Left ventricle myocardium superior (tissue), 1 donor: ENCODE measurements at places on chromosomes 7 and 10. TPM values are rescaled to one million over a fixed set of nuclear protein-coding genes. Genes with fewer than 3 reads are reported as not detected.

COL1A2 gene
- 78.1 TPM for total RNA-seq

- no peak for DNase-seq
These were observed 200.5 kb downstream of the TCERG1L start for GRCh38 chr10:131111007-131111406.

VDAC2 gene
- total RNA-seq, result 493 TPM

GHRHR gene
- total RNA-seq, result not detected

GRCh38 chr10:17344206-17344605, 110.2 kb downstream of the ST8SIA6 start:
- no peak for DNase-seq

GRCh38 chr10:72337039-72337629, 17.6 kb downstream of the DNAJB12 start:
- DNase-seq, result peak; percentile 93

- no peak for DNase-seq
These were observed 92.7 kb upstream of the GPR141 start for GRCh38 chr7:37590824-37591223.

MTERF1 gene
- total RNA-seq, result 10.1 TPM

DNA sequence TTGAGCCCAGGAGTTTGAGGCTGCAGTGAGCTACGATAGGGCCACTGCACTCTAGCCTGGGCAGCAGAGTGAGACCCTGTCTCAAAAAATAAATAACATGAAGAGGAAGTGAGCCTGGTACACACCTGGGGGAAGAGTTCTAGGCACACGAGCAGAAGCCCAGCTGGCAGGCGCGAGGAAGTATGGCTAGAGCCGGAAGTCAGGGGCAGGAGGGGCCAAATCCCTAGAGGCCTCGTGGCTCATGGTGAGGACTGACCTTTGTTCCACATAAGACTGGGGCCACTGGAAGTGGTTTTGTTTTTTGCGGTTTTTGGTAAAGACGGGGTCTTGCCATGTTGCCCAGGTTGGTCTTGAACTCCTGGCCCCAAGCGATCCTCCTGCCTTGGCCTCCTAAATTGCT, 117.6 kb downstream of the HIP1 start:
- peak; percentile 36 for DNase-seq

- DNase-seq, result no peak
These were observed 308.5 kb downstream of the REEP3 start for GRCh38 chr10:63829573-63830149.

DNA sequence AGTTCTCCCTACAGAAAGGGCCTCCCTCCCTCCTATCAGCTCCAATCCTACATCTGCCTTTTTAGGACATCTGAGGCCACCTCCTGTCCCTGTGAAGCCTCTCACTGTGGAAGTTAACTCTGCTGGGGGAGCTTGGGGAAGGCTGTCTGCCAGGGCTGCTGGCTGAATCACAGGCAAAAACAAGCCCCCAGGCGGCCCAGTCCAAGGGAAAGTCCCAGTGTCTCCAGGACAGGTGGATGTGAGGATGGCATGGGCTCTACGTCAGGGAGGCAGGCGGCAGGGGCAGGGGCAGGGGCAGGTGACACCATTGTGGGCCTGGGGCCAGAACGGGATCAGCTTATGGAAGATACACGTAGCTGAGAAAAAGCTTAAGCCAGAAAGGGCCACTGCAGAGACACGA, 240.2 kb downstream of the MAD1L1 start:
- no peak for DNase-seq

DNA sequence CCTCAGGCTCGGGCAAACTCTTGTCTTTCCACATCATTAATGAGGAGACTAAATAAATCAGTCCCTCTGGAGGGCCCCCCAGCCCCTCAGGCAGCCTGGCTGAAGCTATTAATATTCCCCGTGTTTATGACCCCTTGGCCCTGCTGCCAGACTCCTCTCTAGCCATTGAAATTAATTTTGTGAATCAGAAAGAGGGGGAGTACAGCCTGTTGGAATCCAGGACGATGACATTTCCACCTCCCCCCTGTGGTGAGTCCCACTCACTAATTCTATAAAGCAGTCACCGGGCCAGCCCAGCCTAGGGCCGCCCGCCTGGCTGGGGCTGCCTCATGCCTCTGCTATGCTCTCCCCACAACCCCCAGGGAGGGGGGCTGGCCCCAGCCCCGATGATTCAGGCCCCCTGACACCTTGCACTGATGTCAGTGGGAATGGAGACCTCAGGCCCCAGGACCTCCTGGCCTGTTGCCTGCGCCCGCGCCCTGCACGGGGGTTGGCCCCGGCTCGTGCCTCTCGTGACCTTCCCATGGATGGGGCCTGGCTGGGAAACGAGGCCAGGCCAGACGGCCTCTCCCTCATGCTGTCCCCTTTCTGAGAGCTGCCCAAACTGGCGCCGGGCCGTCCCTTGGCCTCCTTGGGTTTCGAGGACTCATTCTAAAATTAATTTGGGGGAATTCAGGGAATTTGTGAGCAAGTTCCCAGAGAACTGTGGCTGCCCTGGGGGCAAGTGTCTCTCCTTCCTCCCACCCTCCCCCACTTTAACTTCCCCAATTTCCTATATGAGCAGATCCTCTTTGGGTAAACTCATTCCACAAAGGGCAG, 34.0 kb downstream of the TMEM270 start:
- peak; percentile 91 for DNase-seq

PKD2L1 gene
- total RNA-seq, result not detected

GRCh38 chr7:138248609-138249008, 172.3 kb downstream of the AKR1D1 start:
- no peak for DNase-seq

DNA sequence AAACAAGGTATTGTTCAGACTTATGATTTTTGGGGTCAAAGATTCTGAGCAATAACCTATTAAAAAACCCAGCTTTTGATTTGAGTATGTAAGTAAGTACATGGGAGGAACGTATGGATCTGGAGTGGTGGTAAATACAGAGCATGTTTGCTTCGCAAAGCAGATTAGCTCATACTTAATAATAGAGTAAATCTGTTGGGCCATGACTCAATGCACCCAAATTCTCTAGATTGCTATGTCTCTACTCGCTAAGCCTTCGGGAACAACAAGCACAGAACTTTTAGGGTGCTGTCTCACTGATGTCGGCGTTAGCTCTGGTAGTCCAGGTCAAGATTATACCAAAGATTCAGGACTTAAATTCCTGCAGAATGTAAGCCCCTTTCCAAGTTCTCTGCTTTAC, 807 bp upstream of the MINPP1 start:
- DNase-seq, result no peak

DNA sequence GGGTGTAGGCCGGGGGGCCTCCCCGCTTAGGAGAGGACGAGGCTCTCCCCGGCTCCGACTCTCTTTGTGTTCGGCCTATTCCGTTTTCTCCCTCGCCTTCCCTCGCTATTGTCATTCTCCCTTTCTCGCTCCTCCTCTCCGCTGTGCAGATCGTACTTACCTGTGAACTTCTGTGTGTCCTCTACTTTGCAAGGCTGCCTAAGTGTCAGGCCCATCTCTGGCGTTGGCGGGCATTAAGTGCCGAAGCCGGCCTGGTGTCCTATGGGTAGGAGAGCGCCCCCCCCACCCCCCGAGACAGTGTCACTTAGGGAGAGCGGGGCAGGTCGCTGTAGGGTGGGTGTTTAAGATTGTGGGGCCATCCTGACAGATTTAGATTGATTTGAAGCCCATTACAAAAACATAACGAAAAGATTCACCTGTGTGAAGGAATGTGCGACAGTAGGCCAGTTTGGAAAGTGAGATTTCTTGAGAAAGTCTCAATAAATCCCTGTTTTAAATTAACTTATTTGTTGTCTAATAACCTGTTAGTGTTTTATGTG, 579 bp downstream of the RBM33 start:
- DNase-seq, result peak; percentile 49

UNCX gene
- total RNA-seq, result not detected

GRCh38 chr10:4196771-4197390, 411.9 kb upstream of the KLF6 start:
- DNase-seq, result no peak

GRCh38 chr10:86047588-86047987, 319.0 kb downstream of the GRID1 start:
- DNase-seq, result no peak

DNA sequence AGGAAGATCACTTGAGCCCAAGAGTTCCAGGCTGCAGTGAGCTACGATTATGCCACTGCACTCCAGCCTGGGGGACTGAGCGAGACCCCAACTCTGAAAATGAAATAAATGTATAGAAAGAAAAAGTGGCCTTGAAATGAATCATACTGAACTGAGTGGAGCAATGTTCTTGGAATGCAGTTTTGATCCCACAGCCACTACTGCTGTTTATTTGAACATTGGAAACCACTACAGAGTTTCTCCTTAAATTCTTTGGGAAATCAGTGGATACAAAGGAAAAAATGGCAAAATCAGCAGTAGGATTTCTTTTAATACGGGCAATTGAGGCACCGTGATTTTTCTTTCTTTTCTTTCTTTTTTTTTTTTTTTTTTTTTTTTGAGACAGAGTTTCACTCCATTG, 637.4 kb downstream of the GALNT17 start:
- no peak for DNase-seq

HIP1 gene
- 17.8 TPM for total RNA-seq

- no peak for DNase-seq
These were observed 33.2 kb upstream of the PDE1C start for GRCh38 chr7:32103361-32103760.

DNA sequence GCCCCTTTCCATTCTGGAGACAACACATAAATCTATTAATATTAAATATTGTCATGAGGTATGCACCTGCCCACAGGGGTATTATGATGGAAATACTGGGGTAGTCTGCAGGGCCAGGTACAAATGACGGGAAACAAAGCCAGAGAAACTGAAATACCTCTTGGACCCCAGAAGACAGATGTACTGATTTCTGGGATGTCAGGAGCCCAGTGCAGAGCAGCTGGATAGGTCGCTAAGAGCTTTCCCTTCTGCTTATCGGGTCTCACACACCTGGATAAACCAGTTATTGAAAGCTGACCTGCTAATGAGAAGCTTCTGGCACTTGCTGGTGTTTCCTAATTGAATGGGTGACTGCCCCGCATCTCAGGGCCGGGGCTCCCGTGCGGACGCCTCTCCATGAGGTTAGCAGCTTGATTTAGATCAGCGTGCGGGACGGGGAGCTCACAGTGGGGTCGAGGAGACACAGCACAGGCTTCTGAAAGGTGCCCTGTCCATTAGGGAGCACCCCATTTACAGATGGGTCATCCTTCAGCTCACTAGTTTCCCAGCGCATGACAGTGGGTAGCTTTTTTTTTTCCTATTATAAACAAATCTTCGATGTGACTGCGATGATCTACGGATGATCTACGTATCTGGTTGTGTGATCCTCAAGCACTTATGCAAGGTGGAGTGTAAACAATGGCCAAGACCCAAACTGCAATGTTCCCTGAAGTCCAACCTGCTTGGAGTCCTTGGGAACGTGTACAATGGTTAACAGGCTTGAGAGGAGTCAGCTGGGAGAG, 1.5 kb upstream of the INSIG1 start:
- DNase-seq, result no peak

DNA sequence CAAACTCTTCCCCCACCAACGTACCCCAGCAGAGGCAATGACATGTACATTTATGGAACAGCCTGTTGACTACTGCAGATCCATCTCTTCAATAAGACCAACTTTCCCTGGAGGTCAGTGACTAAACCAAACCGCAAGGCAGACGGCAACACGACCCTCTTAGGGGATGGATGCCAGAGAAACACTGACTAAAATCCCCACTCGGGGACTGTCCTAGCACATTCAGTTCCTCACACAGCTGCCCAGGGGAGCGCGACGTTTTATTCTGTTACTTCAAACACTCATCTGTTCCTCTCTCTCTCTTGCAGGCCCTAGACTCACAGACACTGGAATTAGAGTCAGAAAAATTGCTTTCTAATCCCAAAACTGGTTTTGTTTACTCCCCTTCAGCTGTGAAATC, 146.5 kb upstream of the PRSS1 start:
- peak; percentile 37 for DNase-seq

GRCh38 chr7:27689591-27690164, 27.0 kb upstream of the HIBADH start:
- no peak for DNase-seq

GRCh38 chr7:142240546-142240945, 17.3 kb downstream of the PRSS58 start:
- DNase-seq, result no peak

GRCh38 chr7:20797462-20798080, 10.9 kb upstream of the SP8 start:
- DNase-seq, result no peak

DNA sequence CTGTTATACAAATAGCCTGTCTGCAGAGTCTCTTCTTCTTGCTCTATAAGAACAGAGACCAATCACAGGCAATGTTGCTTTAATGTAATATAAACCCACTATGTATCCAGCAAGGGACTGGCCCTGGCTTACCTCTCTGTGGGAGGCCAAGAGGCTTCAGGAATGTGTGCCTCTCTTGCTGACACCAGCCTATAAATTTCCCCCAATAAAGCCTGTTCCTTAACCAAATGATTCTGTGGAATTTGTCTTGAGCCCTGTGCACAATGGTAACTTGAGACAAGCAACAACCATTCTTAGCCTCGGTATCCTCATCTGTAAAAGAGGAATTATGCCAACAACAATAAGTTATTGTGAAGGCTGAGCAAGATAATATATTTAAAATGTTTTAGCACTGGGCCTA, 563.7 kb downstream of the GRM8 start:
- no peak for DNase-seq

- no peak for DNase-seq
These were observed 21.9 kb downstream of the PCBD1 start for GRCh38 chr10:70866424-70866823.

GRCh38 chr7:46352004-46352954, 431.2 kb upstream of the IGFBP3 start:
- DNase-seq, result no peak

- no peak for DNase-seq
These were observed 152.1 kb downstream of the NOC3L start for GRCh38 chr10:94210440-94211168.

GRCh38 chr7:83053965-83054364, 108.7 kb downstream of the PCLO start:
- DNase-seq, result no peak

AHR gene
- total RNA-seq, result 37.9 TPM

PRLHR gene
- not detected for total RNA-seq

- no peak for DNase-seq
These were observed 60.0 kb upstream of the ACSM6 start for GRCh38 chr10:95133997-95134396.

- peak; percentile 37 for DNase-seq
These were observed 3.3 kb downstream of the REPIN1 start for GRCh38 chr7:150371996-150372270.

PDE1C gene
- total RNA-seq, result 192 TPM

PRR15 gene
- total RNA-seq, result 0.35 TPM
